HuH-7 (cell line): ENCODE measurements at places on chromosomes 1 and 21.

GRCh38 chr1:17768651-17769241 is 13.6 kb downstream of the ACTL8 start:
- no peak for DNase-seq

DNA sequence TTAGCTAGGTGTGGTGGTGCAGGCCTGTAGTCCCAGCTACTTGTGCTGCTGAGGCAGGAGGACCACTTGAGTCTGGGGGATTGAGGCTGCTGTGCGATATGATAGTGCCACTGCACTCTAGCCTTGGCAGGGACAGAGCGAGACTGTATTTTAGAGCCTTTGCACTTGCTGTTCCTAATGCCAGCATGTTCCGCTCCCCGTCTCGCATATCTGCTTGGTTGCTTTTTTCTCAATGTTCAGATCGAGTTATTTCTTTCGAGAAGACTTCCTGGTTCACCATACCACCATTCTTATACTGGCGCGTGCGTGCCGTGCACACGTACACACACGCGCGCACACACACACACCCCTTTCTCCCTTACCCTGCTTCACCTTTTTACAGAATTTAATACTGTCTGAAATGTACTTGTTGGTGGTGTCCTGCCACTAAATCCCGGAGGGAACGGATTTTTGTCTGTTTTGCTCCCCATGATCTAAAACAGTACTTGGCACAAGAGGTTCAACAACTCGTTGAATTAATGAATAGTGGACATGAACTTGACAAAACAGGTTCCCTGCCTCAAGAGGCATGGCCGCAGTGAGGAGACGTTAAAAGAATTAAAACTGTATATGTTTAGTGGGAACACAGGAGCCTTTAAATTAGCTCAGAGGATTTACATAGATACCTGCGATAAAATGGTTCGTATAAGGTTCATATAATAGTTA is 1.1 kb upstream of the RPRD2 start:
- DNase-seq: no peak

- no peak for DNase-seq
Measured at GRCh38 chr1:230684146-230684545, 29.8 kb downstream of the AGT start.

GRCh38 chr1:2529784-2530512 is at the start of gene HES5:
TSS of gene HES5 (minus strand) at chr1:2530263. CDS start at chr1:2530164, 99 bp downstream.
- no peak for DNase-seq
